ENCODE measurements at places on chromosomes 2 and 18. TPM values are rescaled to one million over a fixed set of nuclear protein-coding genes. Genes with fewer than 3 reads are reported as not detected.

- H3K4me3 ChIP-seq, result no peak overlapping the region
- H3K27ac ChIP-seq, result no peak overlapping the region
- no peaks in the 10 kb centered on the region for H3K36me3 ChIP-seq
These were observed 42.5 kb downstream of the VRK2 start for GRCh38 chr2:58089081-58089480.

Gene PNO1
- total RNA-seq, result 42.0 TPM

DNA sequence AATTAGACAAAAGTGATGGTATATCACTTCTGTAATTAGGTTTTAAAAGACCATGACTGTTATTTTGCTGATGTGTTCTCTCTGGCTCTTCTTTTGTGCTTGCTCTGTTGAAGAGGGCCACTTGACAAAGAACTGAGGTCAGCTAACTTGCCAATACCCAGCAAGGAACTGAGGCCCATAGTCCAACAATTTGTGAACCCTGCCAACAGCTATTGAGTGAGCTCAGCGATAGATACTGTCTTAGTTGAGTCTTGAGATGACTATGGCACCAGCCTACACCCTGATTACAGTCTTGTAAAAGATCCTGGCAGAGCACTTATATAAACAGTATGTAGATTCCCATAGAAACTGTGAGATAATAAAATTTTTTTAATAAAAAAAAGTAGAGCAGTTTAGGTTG lies 103.0 kb downstream of the BMPR2 start:
- no peaks in the 10 kb centered on the region for H3K36me3 ChIP-seq
- no peaks in the 10 kb centered on the region for H3K4me1 ChIP-seq
- no peaks in the 10 kb centered on the region for H3K27me3 ChIP-seq
- no peak overlapping the region for H3K27ac ChIP-seq

Gene TMEM185B
- 33.5 TPM for total RNA-seq

Measured in CD8-positive, alpha-beta memory T cell (primary cell).